ENCODE measurements at places on chromosomes 11 and 22.

- DNase-seq = no peak
These were observed 14.1 kb downstream of the SPECC1L start for GRCh38 chr22:24284747-24285203.

- no peak for DNase-seq
These were observed 1.4 kb upstream of the VPREB1 start for GRCh38 chr22:22243033-22243680.

- DNase-seq = peak; percentile 81
These were observed at the start of gene ZC3H12C for GRCh38 chr11:110092515-110093406. Gene ZC3H12C (plus strand): TSS chr11:110093392. CDS start chr11:110093412, 20 bp downstream.

- DNase-seq = peak; percentile 38
These were observed at the start of gene APBB1 for GRCh38 chr11:6419009-6419631. Gene APBB1 (minus strand): TSS chr11:6419094. CDS start chr11:6411347, 7,747 bp downstream.

DNA sequence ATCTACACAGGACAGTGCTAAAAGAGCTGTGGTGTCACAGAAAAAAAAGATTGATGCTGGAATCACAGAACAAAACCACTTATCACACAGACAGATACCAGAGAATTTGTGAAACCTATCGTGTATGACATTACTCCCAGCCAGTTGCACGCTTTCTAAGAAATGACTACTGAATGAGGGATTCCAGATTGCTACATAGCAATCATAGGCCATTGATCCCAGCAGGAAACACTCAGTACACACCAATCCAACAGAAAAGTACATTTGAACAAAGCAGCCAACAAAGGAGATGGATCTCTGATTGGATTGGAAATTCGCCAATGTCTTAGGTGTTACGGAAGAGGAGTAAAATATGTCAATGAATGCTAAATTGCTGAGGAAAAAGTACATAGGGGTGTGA lies 4.8 kb upstream of the OR8H1 start:
- no peak for DNase-seq

- DNase-seq = peak; percentile 40
These were observed 45.0 kb downstream of the OR4D9 start for GRCh38 chr11:59556115-59556916.

DNA sequence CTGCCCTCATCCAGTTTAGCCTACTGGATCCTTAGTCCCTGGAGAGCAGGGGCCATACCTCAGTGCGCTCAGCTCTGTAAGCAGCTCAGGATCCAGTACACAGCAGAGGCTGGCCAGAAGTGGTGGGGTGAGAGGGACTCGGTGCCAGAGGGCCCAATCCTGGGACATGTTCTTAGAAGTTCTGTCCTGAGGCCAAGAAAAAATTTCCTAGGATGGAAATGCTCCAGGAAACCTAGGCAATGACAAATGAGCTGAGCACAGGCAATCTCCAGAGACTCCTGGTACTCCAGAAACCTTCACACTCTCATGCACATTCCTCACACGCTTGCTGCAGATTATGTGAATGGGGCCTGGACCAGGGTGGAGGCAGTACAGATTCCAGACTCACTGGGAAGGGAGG lies 89.6 kb downstream of the SERGEF start:
- no peak for DNase-seq

- DNase-seq = no peak
These were observed 64.8 kb downstream of the APOL1 start for GRCh38 chr22:36317658-36318271.

GRCh38 chr11:109859045-109859724 lies 234.0 kb upstream of the ZC3H12C start:
- no peak for DNase-seq

DNA sequence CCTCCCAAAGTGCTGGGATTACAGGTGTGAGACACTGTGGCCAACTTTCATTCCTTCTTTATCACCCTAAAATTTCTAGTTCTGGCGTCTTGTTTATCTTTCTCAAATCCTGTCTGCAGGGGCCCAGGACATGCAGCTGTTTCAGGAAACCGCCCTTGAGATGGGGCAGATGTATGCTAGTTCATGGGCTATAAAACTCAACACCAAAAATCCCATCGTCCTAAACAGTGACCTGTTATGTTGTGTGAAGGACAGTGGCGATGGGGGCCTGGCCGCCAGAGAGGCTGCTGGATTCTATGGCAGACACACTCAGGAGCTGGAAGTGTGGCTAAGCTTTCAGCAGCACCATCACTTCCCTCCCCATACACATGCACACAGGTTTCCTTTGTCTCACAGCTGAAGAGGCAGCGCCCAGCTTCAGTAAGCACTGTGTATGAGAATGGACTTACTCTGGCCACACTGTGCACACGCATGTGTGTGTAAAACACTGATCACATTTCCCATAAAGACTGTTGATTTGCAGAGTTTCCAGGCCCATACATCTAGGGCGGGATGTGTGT lies 36.7 kb downstream of the MARK2 start:
- no peak for DNase-seq

GRCh38 chr11:74948898-74949752 lies at the start of the genes SPCS2 and XRRA1:
Gene SPCS2 (plus strand): TSS chr11:74949266. CDS start chr11:74949286, 20 bp downstream.
Gene XRRA1 (minus strand): TSS chr11:74949091. CDS start chr11:74940878, 8,213 bp downstream.
- DNase-seq = peak; percentile 97

GRCh38 chr11:77322926-77323590 lies 21.6 kb upstream of the GDPD4 start:
- no peak for DNase-seq

- no peak for DNase-seq
These were observed 18.6 kb upstream of the WNT7B start for GRCh38 chr22:45995405-45996101.

DNA sequence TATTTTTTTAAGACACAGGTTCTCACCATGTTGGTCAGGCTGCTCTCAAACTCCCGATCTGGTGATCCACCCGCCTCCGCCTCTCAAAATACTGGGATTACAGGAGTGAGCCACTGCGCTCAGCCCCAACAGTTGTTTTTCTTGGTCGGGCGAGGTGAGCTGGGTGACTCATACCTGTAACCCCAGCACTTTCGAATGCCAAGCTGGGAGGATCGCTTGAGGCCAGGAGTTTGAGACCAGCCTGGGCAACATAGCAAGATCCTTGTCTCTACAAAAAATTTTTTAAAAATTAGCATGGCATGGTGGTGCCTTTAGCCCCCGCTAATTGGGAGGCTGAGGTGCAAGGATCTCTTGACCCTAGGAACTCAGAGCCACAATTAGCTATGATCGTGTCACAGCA lies 7.0 kb upstream of the NF2 start:
- DNase-seq = no peak

DNA sequence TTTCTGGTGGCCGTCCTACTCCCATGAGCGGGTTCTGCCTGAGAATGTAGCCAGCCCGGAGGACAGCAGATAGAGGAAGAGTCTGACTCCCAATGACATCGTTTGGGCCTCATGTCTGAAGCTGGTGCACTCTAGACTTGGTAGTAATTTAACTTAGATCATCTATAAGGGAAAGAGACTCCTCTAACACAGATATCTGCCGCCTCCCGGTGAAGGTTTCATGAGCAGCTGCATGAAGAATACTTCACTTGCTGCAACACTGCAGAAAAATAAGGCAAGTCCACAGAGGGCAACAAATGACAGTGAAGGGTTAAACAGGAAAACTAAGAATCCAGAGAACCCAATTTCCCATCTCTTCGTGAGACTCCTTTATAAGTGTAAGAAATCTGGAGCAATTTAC lies 5.9 kb upstream of the ARL2 start:
- DNase-seq = no peak

DNA sequence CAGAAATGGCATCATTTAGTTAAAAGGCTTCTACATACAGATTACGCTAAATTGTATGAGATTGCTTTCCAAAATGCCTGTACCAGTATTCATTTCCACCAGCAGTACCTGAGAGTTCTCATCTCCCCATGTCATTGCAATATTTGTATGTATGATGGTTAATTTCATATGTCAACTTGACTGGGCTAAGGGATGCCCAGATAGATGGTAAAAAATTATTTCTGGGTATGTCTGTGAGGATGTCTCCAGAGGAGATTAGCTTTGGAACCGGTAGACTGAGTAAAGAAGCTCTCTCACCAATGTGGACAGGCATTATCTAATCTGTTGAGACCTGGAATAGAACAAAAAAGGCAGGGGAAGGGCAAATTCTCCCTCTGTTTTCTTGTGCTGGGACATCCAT lies 6.9 kb downstream of the ADM start:
- DNase-seq = no peak

DNA sequence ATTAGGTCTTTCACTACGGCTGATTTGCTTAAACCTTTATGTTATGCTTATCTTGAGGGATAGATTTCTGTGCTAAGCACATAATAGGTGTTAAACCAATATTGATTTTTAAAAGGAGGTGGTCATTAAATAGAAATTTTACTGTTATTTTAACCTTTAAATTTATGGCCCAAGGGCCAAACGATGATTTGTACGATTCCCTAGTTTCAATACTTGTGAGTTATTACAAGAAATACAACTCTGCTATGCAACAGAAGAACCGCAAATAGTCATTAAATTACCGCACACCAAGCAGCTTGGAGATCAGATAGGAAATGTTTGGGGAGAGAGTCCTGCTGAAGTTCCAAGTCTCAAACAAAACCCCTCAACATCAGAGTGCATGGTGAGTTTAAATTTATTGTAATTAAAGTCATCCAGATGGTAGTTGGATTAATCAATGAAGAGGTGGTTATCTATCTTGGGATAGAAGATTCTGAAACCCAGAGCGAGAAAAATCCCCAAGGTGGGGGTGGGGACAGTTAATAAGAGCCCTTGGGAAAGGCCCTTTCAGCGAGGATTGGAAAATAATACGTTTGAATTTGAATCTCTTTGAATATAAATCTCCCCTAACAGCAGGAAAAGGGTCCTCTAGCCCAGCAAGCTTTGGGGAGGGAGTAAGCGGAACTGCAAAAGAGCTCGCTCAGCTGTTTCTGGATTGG lies 805 bp upstream of the QSER1 start:
- no peak for DNase-seq

DNA sequence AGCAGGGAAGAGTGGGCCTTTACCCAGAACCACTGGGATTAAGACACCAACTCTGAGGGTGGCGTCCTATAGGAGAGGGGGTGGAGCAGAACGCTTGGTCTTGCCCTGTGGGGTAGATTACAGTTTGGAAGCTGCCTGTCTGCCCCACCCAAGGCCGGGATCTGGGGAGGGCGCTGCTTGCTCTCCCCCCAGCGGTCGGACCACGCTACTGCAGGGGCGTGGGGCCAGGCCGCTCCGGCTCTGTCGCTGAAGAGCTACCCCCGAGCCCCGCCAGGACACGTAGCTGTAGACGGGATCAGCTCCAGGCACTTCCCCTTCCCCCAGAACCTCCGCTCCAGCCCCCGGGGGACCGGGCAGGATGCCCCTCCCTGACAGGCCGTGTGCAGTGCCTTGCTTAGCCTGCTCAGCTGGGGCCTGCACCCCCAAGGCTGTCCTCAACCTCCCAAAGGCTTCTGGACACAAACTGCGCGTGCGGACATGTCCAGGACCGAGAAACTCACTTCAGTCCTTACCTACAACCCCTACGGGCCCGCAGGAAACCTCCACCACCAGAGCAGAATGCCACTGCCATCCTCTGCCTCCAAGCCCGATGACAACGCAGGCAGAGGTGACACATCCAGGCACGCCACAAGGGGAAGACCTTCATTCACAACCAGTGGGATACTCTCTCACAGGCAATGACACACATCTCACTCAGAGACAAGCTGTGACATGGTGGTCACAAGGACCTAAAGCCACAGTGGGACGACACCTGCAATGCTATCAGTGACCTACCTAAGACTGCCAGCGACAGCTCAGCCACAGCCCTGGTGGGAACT lies 3.6 kb downstream of the AHNAK start:
- DNase-seq = no peak

DNA sequence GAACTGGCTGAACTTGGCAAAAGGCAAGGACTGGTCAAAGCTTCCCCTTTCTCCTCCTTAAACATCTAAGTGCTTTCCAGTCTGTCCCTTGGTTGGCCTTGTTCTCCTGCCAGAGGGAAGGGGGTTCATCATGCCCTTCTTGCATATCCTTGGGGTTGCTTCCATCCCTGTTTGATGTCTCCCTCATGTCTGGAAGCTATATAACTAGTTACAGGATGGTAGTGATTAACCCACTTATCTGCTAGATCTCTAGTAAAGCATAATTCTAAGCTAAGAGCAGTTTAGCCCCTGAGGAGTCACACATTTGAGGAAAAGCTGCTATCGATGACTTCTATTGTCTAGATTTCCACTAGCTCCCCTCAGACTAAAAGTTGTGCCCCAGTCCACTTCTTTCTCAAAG lies 22.9 kb downstream of the APOL5 start:
- no peak for DNase-seq

Data from nucleus accumbens (tissue), 56 donors.